B cell (primary cell): ENCODE measurements at places on chromosomes 11 and 22. TPM values are rescaled to one million over a fixed set of nuclear protein-coding genes. Genes with fewer than 3 reads are reported as not detected.

CCDC188 gene
- polyA plus RNA-seq, result not detected in 2 replicates

POLA2 gene
- polyA plus RNA-seq, result 11.0 and 13.0 TPM in 2 replicates

NNMT gene
- not detected in 2 replicates for polyA plus RNA-seq

FBLN1 gene
- polyA plus RNA-seq, result not detected in 2 replicates

RAB39A gene
- polyA plus RNA-seq, result 0.65 and 1.3 TPM in 2 replicates

OR5B12 gene
- not detected in 2 replicates for polyA plus RNA-seq

CDCA5 gene
- polyA plus RNA-seq, result 1.1 and 1.3 TPM in 2 replicates

CRYBB3 gene
- polyA plus RNA-seq, result not detected in 2 replicates
